ENCODE measurements at places on chromosomes 1 and 21.

- DNase-seq = no peak
Measured at GRCh38 chr1:14233510-14233909, 365.0 kb upstream of the KAZN start.

GRCh38 chr1:27241677-27242076, 7.2 kb downstream of the WDTC1 start:
- no peak for DNase-seq

DNA sequence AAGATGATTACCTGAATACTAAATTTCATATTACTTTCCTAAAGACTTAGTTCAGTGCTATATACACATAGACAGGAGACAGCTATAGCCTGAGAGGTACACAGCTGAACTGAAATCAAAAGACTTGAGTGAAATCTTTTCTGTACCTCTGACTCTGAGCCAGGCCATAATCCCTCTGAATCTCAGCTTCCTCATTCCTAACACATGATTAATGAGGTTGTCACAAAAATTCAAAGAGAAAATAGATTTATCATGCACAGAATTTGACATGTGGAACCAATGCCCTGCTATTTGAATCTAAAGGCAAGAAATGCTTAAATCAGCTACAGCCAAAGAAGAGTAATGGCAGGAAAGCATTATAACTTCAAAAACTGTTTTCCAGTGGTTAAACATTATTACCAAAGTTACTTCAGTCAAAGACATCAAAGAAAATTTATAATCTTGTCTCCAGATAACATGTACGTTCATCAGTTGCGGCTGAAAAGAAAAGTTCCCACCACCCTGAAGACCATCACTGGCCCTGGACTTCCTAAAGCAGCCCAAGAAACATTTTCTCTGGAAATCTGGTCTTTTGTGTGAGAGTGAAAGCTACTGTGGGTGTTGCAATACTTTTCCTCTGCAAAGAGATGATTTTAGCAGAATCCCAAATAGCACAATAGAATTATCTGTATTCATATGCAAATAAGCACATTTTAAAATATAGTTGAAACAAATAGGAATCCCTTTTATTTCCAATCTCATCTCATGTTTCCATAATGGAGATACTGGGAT, 13.8 kb upstream of the ATP1A1 start:
- DNase-seq = no peak

GRCh38 chr21:32921632-32922230, 104.0 kb upstream of the OLIG2 start:
- DNase-seq = no peak

DNA sequence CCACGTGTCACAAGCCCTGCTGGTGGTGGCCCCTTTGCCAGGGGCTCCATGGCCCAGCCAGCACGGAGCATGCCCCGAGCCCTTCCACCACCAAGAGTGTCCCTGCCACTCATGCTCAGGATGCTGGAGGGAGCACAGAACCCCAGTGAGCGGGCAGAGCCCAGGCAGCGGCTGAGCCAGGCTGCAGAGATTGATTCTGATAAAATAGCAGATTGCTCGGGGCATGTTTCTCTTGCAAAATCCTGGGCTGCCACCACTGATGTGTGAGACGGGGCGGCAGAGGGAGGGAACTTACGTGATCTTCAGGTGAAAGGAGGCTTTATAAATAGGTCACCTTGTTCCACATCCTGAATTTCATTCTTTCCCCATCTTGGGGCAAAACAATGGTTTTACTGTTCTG, 53.2 kb downstream of the SPSB1 start:
- DNase-seq = no peak

DNA sequence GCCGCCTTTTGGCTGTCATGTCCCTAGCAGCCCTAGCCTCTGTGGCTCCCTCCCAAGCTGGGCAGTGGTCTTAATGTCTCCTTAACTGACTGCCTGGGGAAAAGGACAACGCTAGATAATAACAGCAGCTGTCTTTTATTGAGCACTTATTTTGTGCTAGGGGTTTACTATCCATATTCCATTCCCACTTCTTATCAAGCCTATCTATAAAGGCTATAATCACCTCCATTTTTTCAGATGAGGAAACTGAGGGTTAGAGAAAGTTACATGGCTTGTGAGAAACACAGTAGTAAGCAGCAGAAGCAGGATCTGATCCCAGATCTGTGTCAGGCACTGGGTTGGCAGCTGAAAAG, 6.2 kb downstream of the SH3BGRL3 start:
- no peak for DNase-seq

- no peak for DNase-seq
Measured at GRCh38 chr1:232968965-232969364, 18.6 kb downstream of the NTPCR start.

- DNase-seq = no peak
Measured at GRCh38 chr1:178931858-178932551, 61.1 kb upstream of the ANGPTL1 start.

- DNase-seq = no peak
Measured at GRCh38 chr21:17539323-17539722, 26.5 kb downstream of the CXADR start.

- no peak for DNase-seq
Measured at GRCh38 chr1:53345996-53346813, 18.3 kb upstream of the LRP8 start.

DNA sequence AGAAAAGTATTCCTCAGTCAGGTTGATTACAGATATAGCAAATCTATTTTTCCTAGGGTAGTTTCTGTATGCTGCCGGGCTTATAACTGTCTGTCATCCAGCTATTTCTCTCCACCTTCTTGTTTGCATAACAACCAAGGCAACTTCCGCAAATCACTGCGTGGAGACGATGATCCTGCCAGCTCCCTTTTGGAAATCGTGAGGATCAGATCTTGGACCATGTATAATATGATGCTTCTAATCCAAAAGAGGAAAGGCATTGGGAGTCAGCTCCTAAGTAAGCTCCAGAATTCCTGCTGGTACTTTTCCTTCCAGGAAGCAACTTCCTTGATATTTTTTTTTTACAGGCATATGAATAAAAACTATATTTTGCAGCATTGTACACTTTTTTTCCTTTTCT, 445 bp upstream of the RGS4 start:
- DNase-seq = no peak

All from activated gamma-delta T cell treated with anti-CD3 and anti-CD28 coated beads, Interleukin-2, amount 50 U/mL, for 16 hours (primary cell).